ENCODE measurements at places on chromosomes 7 and 10.

- no peak for DNase-seq
These were observed 42.8 kb downstream of the SPOCK2 start for GRCh38 chr10:72045586-72045985.

- DNase-seq, result no peak
These were observed 23.8 kb downstream of the CROT start for GRCh38 chr7:87369216-87369615.

- no peak for DNase-seq
These were observed 52.5 kb downstream of the NPY start for GRCh38 chr7:24336461-24336860.

DNA sequence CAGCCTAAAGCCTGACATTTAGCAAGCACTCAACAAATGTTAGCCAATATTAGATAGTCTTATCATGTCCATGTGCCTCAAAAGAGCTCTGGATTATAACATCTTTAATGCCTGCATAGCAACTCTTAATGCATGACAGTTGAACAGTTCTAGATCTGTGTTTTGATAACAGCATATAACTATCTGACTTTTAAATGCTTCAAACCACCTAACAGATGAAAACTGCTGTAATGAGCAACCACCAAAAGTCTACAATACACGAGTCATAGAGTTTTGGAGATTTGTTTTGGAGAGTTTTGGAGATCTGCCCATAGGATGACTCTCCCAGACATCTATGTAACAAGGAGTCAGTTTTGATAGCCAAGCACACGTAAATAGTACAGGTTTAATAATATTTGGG is 227.3 kb downstream of the TWIST1 start:
- DNase-seq, result no peak

GRCh38 chr10:51348622-51349021 is 274.3 kb downstream of the PRKG1 start:
- no peak for DNase-seq
